ENCODE measurements at places on chromosomes 11 and 22. TPM values are rescaled to one million over a fixed set of nuclear protein-coding genes. Genes with fewer than 3 reads are reported as not detected.

DNA sequence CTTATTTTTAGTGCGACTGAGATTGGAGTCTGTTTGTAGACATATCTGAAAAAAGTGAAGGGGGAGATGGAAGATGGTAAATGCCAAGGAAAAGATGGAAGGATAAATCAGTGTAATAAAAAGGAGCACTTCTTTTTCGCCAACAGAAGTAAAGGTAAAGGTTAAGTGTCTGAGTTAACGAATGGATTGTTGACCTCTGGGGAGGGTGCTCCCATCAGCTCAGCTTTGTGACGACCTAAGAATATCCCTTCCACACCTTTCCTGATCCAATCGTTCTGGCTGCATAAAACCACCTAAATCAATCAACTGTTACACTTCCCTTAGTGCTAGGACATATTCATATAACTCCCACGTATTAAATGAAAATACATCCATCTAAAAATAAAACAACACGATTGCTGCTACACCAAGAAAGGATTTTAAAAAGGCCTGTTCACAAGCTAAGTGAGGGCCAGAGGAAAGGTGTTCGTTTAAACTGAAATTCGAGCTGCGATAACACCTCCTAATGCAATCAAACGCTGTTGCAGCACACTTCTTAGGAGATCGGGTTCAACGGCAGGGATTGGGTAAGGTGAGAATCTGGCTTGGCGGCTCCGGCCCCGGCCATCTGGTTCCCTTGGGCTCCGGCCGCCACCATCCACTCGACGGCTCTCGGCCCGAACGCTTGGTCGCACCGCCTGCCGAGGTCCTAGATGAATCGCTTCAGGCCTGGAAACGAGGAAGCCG, 658 bp downstream of the C11orf71 start:
- DNase-seq, result no peak

DNA sequence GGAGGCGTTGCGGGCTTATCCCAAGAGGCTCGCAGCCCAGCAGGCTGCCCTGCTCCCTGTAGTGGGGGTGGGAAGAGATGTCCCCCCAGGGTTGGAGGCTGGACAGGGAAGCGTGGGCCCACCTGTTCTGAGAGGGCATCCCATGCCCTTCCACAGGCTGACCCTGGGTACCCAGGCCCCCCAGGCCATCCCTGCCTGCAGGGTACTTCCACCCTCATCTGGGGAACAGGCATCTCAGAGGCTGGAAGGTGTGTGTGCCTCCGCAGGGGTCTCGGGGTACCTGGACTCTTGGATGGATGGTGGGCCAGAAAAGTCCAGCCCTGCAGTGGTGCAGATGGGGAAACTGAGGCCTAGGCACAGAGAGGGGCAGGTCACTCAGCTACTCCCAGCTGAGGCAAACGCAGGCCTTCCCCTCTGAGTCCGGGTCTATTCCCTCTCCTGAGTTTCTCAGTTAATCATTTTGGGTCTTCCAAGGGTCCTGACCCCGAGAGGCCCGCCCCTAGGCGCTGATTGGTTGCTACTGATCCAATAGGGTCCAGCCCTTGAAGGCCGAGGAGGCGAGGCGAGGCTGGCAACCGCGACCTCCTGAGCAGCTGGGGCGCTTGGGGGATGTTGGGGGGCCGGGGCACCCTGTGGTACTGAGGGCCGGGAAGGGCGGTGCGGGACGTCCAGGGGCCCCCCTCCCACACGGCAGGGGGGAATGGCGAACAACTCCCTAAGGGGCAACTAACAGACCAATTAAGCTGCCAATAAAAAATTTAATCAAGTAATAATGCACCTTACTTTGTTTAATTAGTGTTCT, 23.8 kb downstream of the FLRT1 start:
- no peak for DNase-seq

GRCh38 chr11:135069890-135070289, 657.8 kb upstream of the B3GAT1 start:
- DNase-seq, result no peak

DNA sequence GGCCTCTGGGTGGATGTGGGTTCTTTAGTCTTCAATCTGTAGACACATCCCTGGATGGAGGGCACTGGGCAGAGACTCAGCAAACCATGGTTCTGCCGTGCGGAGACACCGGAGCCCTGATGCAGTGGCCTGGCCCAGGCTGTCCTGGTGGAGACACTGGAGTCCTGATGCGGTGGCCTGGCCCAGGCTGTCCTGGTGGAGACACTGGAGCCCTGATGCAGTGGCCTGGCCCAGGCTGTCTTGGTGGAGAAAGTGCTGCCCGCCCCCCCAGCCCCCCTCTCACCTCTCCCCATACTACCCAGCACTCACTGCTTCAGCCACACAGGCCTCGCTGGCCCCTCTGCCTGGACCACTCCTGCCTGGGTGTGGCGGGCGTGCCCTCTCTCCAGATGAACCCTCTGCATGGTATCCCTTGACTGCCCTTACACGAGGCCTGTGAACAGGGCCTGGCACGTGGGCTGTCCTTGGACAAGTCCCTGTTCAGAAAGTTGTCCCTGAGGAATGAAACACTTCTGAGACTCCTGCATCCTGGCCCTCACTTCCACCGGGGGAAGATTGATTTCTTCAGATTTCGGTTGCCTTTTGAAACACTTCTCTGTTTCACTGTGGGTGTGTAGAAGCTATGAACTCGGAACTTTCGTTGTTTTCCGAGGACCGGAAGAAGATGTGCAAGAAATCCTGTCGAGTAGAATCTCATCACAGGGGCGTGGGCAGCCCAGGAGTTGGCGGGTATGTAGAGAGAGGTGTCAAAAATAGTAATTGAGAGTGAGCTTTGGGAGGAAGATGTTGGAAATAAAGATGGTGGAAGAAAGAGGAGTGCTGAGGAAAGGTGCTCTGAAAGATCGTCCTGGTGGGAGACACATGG, 26.2 kb downstream of the IGHMBP2 start:
- DNase-seq, result no peak

GRCh38 chr11:129145276-129145675, 46.8 kb downstream of the ARHGAP32 start:
- no peak for DNase-seq

The ANKK1 gene
- 0.29 TPM for total RNA-seq

The UBQLNL gene
- 0.69 TPM for total RNA-seq

- peak; percentile 58 for DNase-seq
These were observed 387.1 kb downstream of the SOX6 start for GRCh38 chr11:15969281-15969680.

The RFPL3 gene
- not detected for total RNA-seq

DNA sequence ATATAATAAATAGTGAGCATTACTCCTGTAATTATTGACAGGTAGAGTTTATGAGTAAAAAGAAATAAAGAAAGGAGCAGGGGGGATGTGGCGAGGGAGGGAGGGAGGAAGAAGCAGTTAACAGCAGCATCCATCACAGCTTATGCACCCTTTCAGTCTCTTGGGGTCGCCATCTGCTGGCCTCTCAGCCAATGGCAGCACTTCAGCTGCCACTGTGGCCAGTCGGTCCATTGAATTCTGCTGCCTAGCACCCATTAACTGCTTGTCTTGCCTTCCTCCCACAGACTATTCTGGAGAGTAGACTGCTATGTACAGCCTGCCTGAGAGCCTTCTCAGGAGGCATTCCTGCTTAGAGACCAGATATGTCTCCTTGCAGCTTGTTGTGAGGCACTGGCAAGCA, 388.3 kb downstream of the TENM4 start:
- no peak for DNase-seq

The ZNRF3 gene
- 13.6 TPM for total RNA-seq

- DNase-seq, result no peak
These were observed at the start of gene IFITM1 for GRCh38 chr11:313787-314553. TSS of gene IFITM1 (plus strand) at chr11:314040. CDS start at chr11:314171, 131 bp downstream.

- DNase-seq, result no peak
These were observed 130.4 kb downstream of the NAV2 start for GRCh38 chr11:19843079-19843478.

The MAP6 gene
- 13.3 TPM for total RNA-seq

The MS4A6E gene
- not detected for total RNA-seq

DNA sequence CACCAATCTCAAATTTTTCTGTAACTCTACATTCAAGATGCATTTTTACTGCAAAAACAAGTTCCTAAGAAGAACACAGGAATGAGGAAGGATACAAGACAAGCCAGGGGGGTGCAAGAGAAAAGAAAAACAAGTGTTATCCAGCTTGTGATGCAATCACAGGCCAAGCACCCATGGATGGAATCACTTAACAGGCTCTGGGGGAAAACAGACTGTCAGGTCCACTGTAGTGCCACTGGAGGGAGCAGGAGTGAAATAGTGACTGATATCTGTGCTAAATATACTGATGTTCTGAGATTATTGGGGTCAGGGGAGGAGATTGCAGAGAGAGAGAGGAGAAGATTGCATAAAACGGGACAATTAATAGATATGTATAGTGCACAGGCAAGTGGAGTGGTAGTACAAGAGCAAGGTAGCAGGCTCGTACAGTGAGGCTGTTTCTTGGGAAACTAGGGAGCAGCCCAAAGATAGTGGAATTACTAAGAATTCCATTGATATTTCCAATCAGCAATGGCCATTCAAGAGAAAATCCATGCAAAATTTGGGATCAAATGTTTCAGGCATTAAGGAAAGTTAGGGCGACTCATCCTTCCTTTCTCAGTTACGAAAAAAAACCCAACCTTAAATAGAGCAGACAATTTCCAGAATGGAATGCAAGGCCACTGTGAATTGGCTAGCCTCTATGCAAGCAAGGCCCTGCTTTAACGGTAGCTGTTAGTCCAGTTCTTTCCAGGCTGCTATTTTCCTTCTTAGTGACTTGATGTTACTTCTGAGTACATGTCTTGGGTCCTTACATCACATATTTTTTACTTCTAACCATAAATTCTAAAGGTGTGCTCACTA, 52.2 kb upstream of the CEP126 start:
- DNase-seq, result peak; percentile 32

DNA sequence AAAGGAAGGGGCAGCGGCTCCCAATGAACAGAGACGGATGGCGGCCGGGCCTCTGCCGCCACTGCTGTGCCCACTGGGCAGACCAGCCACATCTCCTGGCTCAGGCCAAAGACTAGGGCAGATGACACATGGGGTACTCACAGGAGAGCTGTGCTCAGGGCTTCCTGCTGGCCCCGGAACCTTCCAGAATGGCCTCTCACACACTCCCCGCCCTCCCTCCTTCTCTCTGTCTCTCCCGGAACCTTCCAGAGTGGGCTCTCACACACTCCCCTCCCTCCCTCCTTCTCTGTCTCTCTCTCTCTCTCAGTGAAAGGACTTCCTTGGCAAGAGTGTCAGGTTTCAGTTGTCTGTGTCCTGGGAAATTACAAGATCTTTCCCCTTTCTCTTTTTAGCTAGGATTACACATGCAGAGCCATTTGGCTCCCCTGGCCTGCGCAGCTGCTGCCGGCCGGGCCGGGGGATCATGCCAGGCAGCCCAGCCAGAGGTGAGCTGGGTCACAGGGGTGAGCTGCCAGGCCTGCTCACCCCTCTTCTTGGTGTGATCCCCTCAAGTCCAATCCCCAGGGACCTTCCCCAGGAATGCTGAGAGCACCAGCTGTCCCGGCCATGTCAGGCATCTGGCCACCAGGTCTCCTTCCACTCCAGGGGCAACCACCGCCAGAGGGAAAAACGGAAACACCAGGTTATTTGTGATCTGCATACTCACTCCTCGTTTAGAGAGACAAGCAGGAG, 45.3 kb upstream of the ADA2 start:
- DNase-seq, result no peak

The NAALADL1 gene
- 10.4 TPM for total RNA-seq

DNA sequence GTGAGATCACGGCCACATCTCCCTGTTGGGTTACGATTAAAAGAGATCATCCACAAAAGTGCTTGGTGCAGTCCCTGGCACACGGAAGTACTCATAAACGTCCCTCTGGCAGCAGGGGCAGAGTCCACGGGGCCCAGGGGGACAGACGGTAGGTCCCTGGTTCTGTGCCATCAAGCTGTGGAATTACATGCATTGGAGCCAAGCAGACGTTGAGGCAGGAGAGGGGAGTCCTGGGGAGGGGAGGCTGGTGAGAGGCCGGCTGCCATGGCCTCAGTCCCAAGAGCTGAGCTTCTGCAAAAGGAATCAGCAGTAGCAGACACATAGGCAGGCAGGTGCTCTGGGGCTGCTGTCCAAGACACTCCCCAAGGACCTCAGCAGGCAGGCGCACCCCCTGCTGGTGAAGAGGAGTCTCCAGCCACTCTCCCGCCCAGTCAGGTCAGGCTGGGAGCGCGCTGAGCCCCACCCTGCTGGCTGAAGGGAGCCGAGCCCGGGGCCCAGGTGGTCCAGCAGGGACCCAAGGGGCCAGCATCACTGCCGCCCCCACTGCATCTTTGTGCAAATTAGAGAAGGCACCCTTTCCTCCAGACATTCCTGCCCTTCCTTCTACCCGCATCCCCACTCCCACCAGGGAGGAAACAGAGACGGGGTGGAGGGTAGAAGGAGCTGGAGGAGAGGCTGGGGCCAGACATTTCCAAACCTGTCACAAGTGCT, 7.6 kb upstream of the KCTD17 start:
- DNase-seq, result peak; percentile 81

GRCh38 chr11:65915821-65916251, 3.0 kb downstream of the C11orf68 start:
- DNase-seq, result peak; percentile 72

DNA sequence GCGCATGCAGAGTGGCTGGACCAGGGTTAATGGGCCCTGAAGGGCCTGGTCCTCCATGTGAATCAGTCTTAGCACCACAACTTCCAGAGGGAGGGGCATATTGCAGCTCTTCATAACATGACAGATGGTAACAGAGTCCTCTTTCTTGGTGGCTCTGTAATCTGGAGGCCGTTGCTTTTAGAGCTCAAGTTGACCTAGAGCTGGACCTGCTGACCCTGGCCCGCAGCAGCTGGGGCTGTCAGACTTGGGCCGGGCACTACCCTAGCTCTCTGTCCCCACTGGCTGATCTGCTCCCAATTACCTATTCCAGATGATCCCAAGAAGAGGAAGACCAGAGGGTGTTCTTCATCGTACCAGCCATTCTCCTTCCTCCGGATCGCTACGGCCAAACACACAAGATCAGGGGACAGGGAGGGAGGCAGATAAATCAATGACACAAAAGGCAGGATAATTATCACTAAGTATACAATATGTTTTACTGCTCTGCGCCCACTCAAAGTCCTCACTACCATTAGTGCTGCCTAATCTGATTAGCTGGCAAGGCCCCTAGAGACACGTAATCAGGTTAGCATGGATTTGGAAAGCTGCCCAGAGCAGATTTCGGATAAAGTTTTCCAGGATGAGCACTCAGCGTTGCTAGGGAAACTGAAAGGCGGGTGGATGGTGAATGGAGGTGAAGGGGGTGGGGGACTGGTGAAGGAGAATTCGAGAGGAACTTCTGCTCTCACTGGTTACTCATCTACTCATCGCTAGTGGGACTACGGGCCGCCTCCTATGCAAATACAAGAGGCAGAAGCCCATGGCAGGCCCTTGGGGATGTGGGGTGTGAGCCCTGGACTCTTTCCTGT, 64.5 kb upstream of the PHOX2A start:
- DNase-seq, result no peak

The MMP13 gene
- total RNA-seq, result not detected

- no peak for DNase-seq
These were observed 11.0 kb downstream of the DDB2 start for GRCh38 chr11:47225552-47226400.

DNA sequence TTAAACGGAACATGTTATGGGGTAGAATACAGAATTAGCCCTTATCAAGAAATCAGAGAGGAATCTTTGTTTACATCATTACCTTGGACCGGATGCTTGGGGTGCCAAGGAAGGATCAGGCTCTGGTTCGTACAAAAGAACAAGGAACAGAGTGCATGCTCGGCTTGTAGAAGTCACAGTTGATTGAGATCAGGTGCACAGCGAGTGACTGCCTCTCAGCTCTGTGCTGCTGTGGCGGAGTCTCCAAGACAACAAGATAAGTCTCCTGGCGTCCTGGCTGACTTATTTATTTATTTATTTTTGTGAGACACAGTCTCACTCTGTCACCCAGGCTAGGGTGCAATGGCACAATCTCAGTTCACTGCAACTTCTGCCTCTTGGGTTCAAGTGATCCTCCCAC, 31.8 kb downstream of the GLB1L2 start:
- DNase-seq, result no peak

The HTR3A gene
- total RNA-seq, result 0.29 TPM

GRCh38 chr11:2293531-2293971, 8.2 kb downstream of the C11orf21 start:
- DNase-seq, result peak; percentile 7

All from mucosa of gallbladder (tissue), 1 donor.